ENCODE measurements at places on chromosomes 2 and 18. TPM values are rescaled to one million over a fixed set of nuclear protein-coding genes. Genes with fewer than 3 reads are reported as not detected.

- no peak for DNase-seq
These were observed 32.3 kb upstream of the ASNSD1 start for GRCh38 chr2:189628817-189629530.

GRCh38 chr18:39692367-39693015 is 2126.9 kb upstream of the CELF4 start:
- no peak for DNase-seq

GRCh38 chr2:19775315-19775714 is 126.5 kb downstream of the TTC32 start:
- DNase-seq, result no peak

The PARD6G gene
- total RNA-seq, result 1.3 TPM

DNA sequence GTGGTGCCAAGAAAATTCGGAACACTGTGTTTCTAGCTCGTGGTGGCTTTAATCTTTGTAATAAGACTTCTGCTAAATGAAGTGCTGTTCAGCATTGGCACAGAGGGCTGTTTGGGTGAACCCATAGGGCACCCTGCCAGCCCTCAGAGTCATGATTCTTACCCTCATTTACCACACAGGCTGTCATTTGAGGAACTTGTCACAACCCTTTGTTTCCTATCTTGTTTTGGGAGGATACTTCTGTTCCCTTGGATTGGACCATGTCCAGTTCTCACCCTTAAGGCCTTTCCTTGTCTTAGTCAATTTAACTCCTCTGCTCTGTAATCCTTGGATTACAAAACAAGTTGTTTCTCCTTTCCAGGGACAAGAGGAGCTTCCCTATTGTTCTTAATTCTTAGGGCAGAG is 225.7 kb downstream of the MTX2 start:
- DNase-seq, result no peak

GRCh38 chr2:238331916-238332315 is 11.6 kb downstream of the TRAF3IP1 start:
- no peak for DNase-seq

GRCh38 chr2:45182667-45183295 is 173.5 kb upstream of the SIX2 start:
- no peak for DNase-seq

- no peak for DNase-seq
These were observed 5.0 kb upstream of the ZBTB14 start for GRCh38 chr18:5300476-5301010.

GRCh38 chr2:197450465-197450864 is 2.9 kb upstream of the COQ10B start:
- no peak for DNase-seq
